T follicular helper cell (primary cell): ENCODE measurements at places on chromosomes 5 and 9.

GRCh38 chr5:141547488-141547887 lies 58.6 kb downstream of the PCDHGC5 start:
- DNase-seq = no peak

DNA sequence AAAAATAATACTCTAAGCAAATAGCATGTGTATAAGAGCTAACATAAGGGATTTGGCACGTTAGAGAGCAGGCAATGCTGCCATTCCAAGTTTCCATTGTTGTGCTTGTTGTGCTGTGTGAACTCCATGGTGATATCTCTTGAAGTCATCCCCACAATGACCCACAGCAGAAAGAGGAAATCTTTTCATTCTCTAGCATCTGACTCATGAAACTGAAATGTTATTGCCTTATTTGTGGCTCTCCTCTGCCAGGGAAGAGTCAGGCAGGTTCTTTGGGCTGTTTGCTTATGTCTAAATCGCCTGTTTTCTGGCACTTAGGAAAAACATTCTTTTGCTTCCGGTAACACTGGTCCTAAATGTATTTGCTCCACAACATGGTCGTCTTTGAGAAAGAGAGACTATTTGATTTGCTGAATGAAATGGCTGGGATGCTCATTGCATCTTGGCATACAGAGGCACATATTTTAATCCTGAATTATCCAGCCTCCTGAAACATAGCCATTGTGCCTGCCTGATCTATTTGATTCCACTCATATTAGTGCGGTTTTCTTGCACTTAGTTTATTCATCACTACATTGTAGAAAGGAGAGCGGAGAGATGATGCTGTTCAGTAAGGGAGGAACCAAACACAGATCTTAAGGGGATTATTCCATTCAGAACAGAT lies 188.8 kb downstream of the CSNK1G3 start:
- no peak for DNase-seq

- DNase-seq = no peak
These were observed 424.6 kb upstream of the KLF4 start for GRCh38 chr9:107914151-107914550.

DNA sequence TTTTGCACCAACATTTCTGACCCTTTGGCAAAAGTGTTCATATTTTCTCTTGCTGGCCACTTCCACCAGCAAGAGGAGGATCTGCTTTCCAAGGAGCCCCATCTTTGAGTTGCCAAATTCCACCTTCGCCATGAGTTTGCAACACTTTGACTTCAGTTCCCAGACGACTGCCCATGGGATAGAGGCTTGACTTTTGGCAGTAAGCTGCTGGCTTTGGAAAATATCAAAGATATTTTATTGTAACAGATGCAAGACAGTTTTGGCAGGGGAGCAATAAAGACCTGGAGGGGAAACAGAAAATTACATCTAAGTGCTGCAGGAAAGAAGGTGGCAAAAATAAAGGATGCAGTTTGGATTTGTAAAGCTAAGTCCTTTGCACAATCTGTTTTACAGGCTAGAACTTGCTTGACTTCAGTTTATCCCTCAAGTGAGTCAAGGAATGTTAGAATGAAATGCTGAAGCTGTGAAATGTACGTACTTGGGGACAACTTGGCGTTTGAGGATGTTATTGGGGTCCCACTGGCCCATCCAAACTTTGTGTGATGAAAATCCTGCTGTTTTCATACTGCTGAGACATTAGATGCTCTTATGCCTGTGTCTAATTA lies 232.9 kb downstream of the GOLPH3 start:
- no peak for DNase-seq

DNA sequence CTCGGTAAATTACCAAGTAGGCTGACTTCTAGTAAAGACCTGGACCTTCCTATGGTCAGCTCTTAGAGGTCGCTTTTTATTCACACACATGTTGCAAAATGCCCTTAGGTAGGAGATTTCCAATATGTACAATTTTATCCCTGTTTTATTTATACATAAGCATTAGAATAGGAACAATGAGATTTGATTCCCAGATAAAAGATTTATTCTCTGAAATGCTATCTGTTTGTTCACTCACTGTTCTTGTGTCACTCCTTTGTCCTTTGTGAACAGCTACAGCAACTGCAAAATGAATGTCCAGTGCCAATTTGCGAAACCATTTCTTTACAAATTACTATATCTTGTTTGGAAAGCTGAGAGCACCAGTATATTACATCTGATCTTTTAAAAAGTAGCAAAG lies 991.5 kb upstream of the TYRP1 start:
- DNase-seq = no peak

GRCh38 chr5:15585128-15585527 lies 85.1 kb downstream of the FBXL7 start:
- no peak for DNase-seq

DNA sequence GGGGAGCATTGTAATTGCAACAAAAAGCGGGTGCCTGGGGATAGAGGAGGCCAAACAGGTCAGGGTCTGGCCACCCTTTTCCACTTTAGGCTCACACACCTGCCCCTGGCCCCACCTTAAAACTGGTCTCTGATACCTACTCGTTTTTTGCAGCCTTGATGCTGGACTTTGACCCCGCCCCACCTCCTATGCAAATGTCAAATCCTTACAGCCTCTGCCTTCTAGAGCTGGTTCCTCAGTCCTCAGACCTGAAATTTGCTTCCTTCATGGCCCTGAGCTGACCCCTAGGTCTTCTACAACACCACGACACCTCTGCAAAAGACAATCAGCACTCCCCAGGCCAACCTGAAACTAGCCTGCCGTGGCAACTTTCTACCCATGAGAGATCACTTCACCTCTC lies 37.7 kb downstream of the SMIM23 start:
- no peak for DNase-seq

GRCh38 chr5:135243556-135244285 lies 155.3 kb downstream of the MACROH2A1 start:
- no peak for DNase-seq

DNA sequence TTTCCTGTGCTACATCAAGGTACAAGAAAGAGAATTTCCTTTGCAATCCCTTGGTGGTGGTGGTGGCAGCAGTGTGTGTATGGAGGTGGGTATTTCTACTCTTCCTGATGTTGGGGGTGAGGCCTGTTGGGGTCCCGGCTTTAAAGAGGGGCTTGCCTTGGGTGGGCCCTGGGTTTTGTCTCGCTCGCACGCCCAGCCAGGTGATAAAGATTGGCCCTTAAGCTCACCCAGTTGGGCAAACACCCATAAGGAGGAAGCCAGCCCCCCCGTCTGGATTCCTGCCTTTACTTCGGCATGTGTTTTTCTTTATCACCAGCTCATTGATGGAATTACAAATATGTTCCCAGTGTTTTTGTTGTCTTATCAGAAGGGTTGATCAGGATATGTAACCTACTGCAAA lies 16.0 kb upstream of the SARDH start:
- DNase-seq = no peak

GRCh38 chr5:95216136-95216955 lies 68.5 kb downstream of the MCTP1 start:
- DNase-seq = no peak
